ENCODE measurements at places on chromosomes 11 and 22.
A peak's percentile ranks its signal among the peaks of the same experiment; 100 is the strongest.

- no peak for DNase-seq
Measured at GRCh38 chr11:27084518-27084917, 43.9 kb downstream of the BBOX1 start.

- DNase-seq, result no peak
Measured at GRCh38 chr11:85313741-85314140, 313.4 kb downstream of the DLG2 start.

GRCh38 chr11:477052-477715, 27.1 kb downstream of the PTDSS2 start:
- no peak for DNase-seq

- DNase-seq, result no peak
Measured at GRCh38 chr22:20646415-20646814, 127.5 kb upstream of the SERPIND1 start.

GRCh38 chr22:35155403-35156025, 89.6 kb downstream of the ISX start:
- no peak for DNase-seq

GRCh38 chr11:120079750-120080610, 57.9 kb downstream of the TRIM29 start:
- peak; percentile 11 for DNase-seq

DNA sequence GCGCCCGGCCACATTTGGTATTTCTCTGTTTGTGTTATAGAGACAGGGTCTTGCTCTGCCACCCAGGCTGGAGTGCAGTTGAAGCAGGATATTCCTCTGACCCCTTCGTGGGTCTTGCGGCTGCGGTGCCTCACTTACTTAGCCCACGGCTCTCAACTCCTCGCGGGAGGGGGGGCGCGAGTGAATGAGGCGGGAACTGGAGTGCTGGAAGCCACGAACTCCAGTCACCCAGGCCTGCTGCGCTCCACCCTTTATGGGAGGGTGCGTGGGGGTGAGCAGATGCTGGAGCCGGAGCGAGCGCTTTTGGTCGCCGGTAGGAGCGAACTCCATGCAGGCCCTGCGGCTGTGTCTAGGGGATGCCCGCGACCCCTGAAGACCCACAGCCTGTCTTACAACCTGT, 1.8 kb downstream of the C11orf54 start:
- no peak for DNase-seq

GRCh38 chr22:40113696-40114095, 64.0 kb upstream of the TNRC6B start:
- DNase-seq, result no peak

DNA sequence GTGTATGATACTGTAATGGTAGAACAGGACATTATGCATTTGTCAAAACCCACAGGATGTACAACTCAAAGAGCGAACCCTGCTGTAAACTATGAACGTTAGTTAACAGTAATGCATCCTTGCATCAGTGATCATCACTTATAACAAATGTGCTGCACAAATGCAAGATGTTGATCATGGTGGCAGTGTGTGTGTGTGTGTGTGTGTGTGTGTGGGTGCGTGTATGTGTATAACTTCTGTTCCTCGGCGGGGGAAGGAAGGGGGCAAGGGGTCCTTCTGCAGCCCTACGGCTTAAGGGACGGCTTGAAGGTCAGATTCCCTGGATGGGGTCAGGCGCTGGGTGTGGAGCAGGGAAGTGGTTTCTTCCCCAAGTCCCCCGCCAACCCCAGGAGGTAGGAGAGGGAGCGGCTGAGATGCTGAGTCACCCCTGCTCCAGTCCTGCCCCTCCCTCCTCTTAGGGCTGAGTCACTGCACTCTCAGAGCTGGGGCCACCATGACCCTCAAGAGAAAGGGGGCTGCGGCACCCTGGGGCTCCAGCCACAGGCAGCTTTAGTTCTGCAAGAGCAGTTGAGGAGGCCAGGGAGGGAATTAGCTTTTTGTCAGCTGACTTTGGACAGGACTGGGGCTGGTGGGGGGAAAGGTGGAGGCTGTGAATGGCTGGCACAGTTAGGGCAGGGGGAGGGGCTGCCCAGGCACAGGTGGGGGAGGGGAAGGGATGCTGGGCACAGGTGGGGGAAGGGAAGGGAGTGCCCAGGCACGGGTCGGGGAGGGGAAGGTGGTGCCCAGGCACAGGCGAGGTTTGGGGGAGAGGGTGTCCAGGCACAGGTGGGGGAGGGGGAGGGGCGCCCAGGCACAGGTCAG, 8.8 kb upstream of the CTSD start:
- no peak for DNase-seq

All from NCI-H146 (cell line).